CD4-positive, alpha-beta T cell treated with Interleukin-1 beta for 1 hour (primary cell): ENCODE measurements at places on chromosomes 13 and 19.

DNA sequence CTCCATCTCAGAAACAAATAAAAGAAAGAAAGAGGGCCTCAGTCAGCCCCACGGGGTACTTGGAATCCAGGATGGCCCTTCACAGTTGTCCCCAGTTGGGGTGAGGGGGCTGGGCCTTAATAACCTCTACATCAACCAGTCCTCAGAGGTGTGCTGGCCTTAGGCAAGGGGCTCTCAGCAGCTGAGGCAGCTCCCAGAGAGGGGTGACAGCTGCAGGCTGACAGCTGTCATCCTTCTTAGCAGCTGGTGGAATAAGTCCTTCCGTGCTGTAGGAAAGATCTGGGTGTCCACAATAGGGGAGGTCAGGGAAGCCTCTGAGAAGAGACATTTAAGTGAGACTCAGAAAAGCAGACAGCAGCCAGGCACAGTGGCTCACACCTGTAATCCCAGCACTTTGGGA lies 7.4 kb downstream of the BCAM start:
- DNase-seq, result no peak

GRCh38 chr13:114105521-114106225 lies 26.8 kb downstream of the RASA3 start:
- DNase-seq, result no peak

- DNase-seq, result no peak
These were observed 180.4 kb downstream of the ZNF536 start for GRCh38 chr19:30552593-30552992.

GRCh38 chr19:56896095-56896494 lies 55.6 kb upstream of the PEG3 start:
- no peak for DNase-seq

DNA sequence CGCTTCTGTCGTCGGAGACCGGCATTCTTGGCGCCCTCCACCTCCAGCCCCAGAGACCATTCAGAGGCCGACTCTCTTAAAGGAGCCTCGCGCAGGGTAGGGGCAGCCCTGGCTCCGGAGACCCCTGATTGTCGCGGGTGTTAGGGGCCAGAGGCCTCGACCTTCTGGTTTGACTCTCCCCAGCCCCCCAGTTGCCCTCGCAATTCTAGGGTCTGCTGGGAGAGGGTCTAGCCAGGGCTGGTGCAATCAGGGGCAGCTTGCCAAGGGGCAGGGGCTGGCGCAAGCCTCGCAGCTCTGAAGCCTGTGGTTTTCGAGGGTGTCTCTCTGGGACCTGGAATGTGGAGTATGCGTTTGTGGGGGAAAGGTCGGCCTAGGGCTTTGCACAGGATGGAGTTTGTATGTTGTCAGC lies 1.6 kb upstream of the SLC7A10 start:
- no peak for DNase-seq

DNA sequence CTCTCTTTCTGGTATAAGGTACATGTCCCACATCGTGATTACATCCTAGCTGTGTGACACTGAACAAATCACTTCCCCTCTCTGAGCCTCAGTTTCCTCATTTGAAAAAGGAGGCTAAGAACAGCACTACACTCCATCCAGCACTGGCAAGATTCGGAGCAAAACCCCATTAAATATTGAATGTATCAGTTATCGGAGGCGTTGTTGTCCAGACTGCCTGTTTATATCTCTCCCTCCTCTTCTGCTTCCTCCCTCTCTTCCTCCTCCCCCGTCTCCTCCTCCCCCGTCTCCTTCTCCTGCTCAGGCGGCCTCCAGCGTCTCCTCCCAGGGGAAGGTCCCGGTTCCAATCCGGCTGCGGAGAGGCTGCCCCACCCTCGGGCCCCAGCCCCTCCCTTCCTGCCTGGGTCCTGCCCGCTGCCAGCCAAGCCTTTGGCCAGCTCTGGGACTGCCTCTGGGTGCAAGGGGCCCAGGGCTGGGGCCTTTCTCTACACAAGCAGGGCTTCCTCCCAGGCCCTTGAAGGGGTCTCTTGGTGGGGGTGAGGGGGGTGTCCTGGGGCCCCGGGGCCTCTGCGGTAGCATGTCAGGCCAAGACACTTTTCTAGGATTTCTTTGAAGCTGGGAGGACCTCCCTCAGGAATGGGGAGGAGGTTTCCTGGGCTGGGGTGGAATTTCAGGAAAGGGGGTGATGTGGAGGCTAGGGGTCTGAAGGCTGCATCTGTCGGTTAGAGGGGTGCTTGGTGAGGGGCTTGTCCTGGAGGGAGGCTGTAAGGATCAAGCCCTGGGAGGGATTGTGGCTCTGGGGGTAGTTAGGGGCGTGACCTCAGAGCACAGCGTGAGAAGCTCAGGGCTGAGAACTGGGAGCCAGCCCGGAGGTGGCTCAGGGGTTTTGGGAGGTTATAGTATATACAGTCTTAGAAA lies 1.9 kb downstream of the RRAS start:
- DNase-seq, result no peak

DNA sequence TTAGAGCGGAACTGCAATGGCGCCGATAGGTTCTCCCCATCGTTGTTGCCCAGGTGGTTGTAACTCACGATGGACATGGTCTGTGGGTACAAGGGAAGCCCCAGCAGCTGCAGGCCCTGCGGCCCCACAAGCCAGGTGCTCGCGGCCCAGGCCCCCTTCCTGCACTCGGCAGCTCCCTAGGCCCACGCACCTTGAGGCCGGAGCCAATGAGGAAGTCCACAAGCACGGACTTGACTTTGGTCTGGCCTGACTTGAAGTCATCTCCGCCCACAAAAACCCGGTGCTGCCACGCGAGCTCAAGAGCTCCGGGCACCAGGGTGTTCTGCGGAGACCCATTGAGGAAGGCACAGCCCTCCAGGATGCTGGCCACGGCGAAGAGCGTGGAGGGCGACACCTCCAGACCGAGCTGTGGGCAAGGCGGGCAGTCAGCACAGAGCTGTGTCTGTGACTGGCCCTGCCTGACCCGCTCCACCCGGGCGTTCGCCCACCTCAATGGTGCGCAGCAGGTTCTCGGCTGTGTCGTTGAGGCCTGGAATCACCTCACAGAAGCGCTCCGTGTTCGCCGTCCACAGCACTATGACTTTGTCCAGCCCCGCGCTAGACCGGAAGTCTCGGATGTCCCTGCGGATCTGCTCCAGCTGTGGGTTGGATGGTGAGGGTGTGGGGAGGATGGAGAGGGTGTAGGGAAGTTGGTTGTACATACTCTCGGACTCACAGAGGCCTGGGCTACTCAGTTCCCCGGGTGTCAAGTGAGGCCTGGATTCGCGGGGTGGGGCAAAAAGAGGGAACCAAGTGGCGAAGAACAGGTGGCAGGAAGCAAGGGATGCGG lies 1.9 kb downstream of the ISYNA1 start:
- DNase-seq, result no peak

DNA sequence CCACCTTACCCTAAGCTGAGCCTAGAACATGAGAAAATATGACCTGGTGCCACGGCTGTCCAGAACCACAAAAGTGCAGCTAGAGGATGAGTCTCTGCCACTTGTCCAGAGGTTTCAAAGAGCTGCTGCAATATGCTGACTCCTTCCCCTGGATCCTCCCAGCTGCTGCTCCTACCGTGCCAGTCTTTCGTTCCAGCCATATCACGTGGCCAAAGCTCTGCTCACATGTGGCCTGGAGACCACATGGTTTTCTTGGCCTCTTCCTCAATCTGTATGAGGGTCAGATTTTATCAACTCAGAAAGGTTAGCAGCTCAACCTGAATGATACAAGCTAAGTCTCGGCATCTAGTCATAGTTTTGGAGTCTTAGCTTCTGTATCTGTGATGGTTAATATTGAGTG lies 3.2 kb upstream of the SACS start:
- no peak for DNase-seq

- no peak for DNase-seq
These were observed 9.3 kb upstream of the PSPC1 start for GRCh38 chr13:19791953-19792537.

DNA sequence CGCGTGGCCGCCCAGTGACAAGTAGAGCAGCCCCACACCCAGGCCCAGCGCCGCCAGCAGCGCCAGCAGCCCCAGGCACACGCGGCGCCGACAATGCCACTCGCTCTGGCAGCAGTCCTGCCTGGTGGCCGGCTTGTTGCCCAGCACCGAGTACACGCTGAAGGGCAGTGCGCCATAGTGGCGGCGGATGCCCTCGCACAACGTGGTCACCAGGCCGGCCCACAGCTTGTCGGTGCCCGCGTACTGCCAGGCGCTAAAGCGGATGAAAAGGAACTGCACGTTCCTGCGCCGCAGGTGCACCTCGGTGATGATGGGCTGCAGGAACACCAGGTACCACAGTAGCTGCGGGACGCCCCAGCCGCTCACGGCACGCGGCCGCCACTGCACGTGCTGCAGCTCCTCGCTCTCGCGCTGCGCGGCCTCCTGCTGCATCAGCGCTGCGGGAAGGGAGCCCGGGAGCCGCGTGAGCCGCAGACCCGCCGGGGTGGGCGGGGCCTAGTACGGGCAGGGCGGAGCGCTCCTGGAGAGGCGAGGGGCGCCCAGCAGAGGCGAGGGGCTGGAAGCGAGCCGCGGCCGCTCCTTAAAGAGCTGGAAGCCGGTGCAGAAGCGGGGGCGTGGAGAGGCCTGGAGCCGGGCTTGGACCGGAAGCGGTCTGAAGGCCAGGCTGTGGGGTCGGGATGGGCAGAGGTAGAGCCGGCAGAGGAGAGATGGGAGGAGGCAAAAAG lies 7.3 kb downstream of the NKPD1 start:
- DNase-seq, result peak; percentile 44

DNA sequence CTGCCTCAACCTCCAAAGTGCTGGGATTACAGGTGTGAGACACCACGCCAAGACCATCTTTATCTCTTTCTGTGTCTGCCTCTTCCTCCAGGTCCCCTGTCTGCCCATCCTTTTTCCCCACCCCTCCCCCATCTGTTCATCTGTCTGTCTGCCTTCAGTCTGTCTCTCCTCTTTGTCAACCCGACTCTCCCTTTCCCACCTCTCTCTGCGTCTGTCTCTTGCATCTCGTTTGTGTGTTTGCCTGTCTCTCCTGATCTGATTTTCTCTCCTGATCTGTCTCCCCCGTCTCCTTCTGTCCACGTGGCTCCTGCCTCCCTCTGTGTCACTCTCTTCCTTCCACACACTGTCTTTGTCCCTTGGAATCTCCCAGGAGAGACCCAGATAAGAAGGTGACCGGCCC lies 10.0 kb downstream of the VASP start:
- no peak for DNase-seq

- no peak for DNase-seq
These were observed 833 bp downstream of the GAMT start for GRCh38 chr19:1400281-1401137.

DNA sequence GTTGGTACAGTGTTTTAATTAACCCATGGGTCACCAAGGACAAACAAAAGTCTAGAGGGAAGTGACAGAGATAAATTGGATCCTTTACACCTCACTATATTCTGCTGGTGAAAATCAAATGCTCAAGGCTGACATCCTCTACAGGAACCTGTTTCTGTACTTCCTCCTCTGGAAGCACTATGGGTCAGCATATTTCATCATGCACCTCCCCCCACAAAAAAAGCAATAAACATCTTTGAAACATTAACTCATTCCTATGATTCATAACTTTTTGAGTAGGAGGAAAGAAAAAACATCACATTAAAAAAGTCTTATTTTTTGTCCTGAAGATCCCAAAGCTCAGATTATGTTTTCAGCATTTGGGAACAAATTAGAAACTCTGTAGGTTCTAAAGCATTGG lies 588.3 kb upstream of the SGCG start:
- DNase-seq, result no peak

DNA sequence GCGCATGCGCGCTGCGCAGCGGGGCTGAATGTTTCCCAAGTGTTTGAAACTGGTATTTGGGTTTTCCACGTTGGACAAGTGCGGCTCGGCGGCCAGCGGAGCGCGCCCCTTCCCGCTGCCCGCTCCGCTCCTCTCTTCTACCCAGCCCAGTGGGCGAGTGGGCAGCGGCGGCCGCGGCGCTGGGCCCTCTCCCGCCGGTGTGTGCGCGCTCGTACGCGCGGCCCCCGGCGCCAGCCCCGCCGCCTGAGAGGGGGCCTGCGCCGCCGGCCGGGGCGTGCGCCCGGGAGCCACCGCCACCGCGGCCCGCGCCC lies at the start of gene ING1:
Gene ING1, plus strand, starts transcription at position 59 of the 311 bp plus-strand sequence. CDS start 450 bp downstream, outside the sequence.
- no peak for DNase-seq

DNA sequence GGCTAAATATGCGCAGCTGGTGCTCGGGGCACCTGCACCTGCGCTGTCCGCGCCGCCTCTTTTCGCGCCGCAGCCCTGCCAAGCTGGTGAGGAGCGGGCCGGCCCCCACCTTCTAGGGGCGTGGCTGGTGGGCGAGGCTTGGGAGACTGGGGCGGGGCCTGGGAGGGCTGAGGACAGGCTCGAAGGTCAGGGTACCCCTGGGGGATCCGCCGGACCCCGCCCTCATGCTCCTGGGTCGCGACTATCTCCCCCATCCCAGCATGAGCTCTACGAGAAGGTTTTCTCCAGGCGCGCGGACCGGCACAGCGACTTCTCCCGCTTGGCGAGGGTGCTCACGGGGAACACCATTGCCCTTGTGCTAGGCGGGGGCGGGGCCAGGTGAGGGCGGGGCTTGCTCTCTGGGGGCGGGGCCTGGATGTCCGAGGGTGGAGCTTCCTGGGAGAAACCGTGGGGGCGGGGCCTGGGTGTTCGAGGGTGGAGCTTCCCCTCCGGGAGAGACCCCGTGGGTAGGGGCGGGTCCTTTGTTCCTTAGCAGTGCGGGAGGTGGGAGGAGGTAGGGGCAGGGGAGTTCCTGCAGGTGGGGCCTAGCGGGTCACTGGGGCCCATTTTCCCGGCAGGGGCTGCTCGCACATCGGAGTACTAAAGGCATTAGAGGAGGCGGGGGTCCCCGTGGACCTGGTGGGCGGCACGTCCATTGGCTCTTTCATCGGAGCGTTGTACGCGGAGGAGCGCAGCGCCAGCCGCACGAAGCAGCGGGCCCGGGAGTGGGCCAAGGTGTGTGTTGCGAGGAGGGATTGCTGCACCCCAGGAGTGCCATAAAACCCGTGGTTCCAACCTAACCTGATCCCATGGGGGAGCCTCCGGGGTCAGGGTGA lies 19.7 kb downstream of the PNPLA6 start:
- peak; percentile 12 for DNase-seq
